H9 (cell line): ENCODE measurements at places on chromosomes 6 and 20. TPM values are rescaled to one million over a fixed set of nuclear protein-coding genes. Genes with fewer than 3 reads are reported as not detected.

Gene WFDC5
- total RNA-seq: not detected in 2 replicates

Gene ADTRP
- total RNA-seq: not detected in 2 replicates

Gene KIAA1755
- 0.17 and 0.18 TPM in 2 replicates for total RNA-seq

Gene SNAP25
- total RNA-seq: 0.13 and 0.35 TPM in 2 replicates

Gene SERAC1
- total RNA-seq: 6.4 and 7.6 TPM in 2 replicates

Gene RNF182
- total RNA-seq: 3.5 and 3.7 TPM in 2 replicates

Gene PHF3
- total RNA-seq: 60.8 and 66.6 TPM in 2 replicates

Gene ADGRF1
- not detected in 2 replicates for total RNA-seq

Gene COL10A1
- not detected in 2 replicates for total RNA-seq

Gene ESR1
- not detected in 2 replicates for total RNA-seq

Gene LRRC73
- total RNA-seq: 0.26 and 0.55 TPM in 2 replicates

Gene ZNF831
- total RNA-seq: not detected in 2 replicates

Gene PTK6
- 0.44 and 0.46 TPM in 2 replicates for total RNA-seq

Gene HAO1
- not detected in 2 replicates for total RNA-seq

Gene NR2E1
- not detected in 2 replicates for total RNA-seq
